ENCODE measurements at places on chromosomes 5 and 9.

- no peak for DNase-seq
These were observed 86.0 kb downstream of the TARS1 start for GRCh38 chr5:33526755-33527154.

- DNase-seq: no peak
These were observed 630.5 kb downstream of the ACTL7B start for GRCh38 chr9:108225149-108225800.

DNA sequence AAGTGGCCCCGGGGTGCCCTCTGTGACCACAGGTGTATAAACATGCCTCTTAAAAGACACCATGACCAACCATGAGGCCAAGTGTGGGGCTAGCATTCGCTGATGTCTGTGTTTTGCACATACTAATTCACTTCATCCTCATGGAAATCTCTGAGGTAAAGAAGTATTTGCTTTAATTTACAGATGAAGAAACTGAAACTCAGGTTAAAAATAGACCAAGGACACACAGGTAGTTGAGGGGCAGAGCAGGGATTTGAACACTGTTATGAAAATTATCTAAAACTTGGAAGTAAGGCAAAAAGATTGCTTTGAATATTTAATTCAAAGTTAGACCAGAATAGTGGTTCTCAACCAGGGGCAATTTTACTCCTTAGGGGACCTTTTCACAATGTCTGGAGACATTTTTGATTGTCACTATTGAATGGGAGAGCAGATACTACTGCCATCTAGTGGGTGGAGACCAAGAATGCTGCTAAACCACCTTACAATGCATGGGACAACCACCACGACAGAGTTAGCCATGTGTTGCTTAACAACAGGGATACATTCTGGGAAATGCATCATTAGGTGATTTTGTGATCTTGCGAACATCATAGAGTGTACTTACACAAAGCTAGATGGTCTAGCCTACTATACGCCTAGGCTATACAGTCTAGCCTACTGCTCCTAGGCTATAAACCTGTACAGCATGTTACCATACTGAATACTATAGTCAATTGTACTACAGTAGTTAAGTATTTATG lies 8.0 kb upstream of the FXN start:
- DNase-seq: peak; percentile 49

DNA sequence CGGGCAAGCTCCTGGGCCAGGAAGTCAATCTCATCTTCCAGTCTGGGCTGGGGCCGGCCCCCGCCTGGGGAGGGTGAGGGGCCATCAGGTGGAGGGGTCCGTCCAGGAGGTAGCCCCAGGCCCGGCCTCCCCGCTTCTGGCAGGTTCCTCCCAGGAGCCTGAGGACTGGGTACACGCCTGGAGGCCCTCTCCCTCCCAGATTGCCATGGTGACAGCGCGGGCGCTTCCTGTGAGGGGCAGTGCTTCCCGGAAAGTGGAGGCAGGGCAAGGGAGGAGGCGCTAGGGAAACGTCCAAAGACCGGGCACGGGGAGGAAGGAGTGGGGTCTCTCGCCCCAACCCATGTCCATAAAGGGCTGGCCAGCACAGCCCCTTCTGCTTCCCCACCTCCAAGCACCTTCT lies 4.9 kb downstream of the NPDC1 start:
- no peak for DNase-seq

DNA sequence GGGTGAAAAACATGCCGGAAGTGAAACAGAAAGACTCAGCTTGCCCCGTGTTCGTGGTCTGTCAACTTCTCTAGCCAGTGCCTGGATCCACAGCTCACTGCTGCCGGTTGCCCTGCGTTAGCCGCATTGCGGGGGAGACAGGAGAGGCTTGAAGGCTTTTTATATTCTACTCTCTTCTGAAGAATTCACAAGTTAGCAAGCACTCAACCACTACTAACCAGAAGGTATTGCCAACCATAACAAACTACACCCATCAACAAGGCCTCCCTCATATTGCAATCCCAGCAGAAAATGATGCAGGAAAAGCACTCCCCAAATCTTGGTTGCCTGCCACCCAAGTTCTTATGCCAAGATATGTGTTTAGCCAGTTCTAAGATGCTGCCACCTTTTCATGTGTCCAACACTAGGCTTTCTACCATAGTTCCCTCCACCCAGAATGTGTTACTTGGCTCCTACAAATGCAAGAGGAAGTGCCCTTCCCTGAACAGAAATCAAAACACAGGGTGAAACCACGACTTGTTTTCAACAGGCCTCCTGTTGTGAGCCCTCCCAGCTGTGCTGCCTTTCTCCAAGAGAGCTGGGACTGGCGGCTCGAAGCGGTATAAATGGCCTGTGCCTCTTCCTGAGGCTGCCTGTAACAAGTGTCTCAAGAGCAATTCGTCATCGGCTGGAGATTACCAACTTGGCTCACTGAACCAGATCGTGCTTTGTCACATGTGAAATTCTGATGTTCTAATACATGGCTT lies 129.0 kb downstream of the SNX18 start:
- DNase-seq: peak; percentile 42

DNA sequence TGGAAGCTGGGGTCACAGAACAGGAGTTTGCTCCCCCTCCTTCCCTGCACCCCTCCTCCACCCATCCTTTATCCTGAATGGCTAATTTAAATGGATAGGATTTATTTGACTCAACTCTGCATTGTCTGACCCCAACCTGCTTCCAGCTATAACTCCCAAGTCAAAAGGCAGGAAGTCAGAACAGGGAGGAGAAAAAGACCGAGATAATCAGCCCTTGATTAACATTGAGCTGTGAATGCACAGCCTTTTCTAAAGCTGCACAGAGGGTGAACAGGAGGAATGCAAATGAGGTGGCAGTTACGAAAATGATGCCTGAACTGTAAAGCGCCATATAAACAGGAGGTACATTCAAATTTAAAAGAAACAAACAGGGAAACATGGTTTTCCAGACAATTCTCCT lies 152.8 kb downstream of the SPOCK1 start:
- DNase-seq: no peak

- peak; percentile 56 for DNase-seq
These were observed 5.7 kb upstream of the EBF1 start for GRCh38 chr5:159105145-159106053.

DNA sequence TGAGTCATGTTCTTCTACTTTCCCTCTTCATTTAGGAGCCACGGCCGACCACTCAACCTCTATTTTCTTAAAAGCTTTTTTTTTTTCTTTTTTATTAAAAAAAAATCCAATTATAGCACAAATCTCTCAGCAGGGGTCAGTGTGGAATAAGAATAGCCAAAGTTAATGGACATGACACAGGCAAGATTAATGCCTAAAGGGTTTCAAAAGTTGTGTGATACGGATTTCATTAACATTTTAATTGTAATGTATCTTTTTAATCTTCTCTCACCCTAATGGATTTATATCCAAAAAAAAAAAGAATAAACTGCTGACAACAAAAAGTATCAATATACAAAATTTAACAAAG lies 5.4 kb downstream of the NACC2 start:
- DNase-seq: no peak

- DNase-seq: no peak
These were observed 20.0 kb downstream of the GPBP1 start for GRCh38 chr5:57193757-57194413.

GRCh38 chr9:84823421-84824271 lies 154.1 kb downstream of the NTRK2 start:
- DNase-seq: no peak

DNA sequence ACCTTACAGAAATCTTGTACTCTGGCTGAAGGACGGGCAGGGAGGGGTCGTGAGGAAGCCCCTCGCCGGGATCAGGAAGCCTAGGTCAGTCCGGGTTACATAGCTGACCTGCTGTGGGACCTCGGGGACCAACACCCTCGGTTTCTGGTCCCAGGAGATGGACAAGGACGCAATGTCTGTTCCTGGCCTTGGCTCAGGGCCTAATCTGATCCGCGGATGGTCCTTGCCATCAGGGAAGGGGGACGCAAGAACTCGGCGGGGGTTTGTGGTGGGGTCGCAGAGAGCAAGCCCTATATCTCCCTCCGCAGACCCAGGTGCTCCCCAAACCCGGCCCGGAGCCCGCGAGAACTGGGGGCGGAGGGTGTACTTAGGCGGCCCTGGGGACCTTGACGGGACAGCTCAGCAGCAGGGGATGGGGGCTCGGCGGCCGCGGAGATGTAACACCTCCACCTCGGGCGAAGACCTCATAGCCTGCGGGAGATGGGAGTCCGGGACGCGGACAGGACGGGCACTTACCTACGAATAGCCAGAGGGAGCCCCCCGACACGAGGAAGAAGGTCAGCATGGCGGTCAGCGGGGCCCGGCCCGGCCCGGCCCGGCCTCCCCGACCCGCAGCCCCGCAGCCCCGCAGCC lies 353 bp downstream of the ACSL6 start:
- no peak for DNase-seq

DNA sequence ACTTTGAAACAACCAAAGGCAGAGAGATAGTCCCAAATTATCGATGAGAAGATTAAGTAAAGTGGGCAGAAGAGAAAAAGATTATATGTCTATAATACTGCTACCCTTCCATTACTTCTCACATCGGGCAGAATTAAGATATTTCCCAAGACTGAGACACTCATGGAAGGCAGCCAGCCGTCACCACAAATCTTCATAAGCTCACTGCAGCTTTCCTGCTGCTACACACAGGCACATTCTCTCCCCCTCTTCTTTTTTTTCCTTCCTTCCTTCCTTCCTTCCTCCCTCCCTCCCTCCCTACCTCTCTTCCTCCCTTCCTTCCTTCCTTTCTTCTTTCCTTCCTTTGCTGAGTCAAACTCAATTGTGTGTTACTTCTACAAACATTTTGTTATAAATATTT lies 58.7 kb upstream of the SPATA31C2 start:
- no peak for DNase-seq

DNA sequence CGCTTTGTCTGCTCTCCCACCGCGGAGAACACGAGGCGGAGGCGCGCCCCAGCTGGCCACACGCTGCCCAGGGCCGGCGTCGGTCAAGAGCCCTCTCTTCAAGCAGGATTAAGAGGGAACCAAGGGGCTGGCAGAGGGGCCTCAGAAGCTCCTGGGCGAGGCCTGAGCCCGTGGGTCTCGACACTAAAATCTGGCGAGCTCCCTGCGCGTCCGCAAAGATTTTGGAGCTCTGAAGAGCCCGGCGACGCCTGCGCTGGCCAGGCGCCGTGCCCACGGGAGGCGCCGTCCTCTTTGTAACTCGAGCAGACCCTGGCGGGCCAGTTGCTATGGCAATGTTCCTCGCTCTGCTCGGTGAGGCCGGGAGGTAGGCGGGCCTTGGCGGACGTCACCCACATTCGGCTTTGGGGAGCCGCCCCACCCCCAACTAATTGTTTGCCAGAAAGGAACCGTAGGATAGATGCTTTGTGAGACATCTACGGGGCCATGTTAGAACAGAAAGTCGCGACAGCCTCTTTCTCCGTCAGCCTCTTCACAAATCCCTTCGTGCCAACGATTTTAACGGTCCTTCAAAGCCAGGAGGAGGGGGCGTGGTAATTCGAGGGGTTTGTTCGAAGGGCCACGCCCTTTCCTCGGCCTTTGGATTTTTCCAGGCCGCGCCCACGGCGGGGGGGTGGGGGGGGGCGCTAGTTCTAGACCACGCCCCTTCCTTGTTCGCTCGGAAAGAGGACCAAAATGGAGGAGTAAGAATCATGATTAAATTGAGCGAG lies 714 bp upstream of the CNOT8 start:
- peak; percentile 98 for DNase-seq

DNA sequence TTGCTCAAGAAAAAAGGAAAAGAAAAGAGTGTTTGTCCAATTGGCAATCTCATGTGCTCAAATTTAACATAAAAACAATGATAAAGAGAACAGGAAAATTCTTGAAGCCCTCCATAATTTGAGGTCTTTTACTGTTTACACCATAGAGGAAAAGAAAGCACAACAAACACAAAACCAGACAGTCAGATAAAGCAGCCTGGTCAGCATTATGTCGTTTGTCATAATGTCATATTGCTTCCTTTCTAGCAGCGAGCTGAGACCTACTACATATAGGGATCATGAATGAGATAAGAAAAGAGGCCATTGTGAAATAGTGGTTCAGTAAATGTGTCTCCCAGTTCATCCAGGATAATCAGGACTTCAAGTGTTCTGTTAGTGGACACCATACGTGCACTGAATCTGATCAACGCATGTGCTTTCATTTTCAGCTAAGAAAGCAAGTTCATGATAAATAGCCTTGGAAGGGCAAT lies 64.7 kb upstream of the SELENOP start:
- DNase-seq: no peak

DNA sequence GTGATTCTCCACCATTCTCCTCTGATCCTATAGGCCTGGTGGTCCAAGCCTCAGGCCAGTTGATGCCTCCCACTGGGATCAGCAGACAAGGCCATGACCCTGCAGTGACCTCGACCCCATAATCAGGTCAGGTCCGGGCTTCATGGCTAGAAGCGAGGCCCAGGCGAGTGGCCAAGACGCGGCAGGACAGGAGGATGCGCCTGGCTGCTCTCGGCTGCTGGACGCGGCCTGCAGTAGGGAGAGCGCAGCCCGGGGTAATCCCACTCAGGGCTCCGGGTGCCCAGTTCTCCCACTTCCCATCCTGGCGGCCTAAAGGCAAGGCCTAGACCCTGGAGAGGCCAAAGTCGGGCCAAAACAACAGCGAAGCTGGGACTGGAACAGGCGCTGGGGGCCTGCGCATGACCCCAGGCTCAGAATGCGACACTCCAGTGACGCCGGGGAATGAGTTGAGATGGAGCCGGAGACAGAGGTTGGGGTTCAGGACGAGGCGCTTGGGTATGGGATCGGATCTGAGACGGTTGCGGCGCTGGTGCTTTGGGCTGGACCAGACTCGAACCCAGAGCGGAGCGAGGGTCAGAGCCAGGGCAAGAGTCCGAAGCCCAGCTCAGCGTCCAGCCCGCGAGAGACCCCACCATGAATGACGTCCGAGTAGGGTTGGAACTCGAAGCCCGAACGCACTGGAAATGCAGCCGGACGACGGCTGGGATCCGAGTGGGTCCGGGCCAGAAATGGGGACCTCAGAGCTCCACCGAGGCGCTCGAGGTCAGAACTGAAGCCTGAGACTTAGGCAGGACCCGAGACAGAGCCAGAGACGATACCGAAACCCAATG lies 3.2 kb downstream of the LHX6 start:
- no peak for DNase-seq
